HFFc6 (cell line): ENCODE measurements at places on chromosomes 1 and 21. TPM values are rescaled to one million over a fixed set of nuclear protein-coding genes. Genes with fewer than 3 reads are reported as not detected.

Gene SLAMF9
- not detected in 3 replicates for total RNA-seq

Gene HSD3B1
- not detected in 2 replicates for total RNA-seq

Gene TRIM46
- 5.4 to 7.4 TPM (median 6.0 TPM) in 3 replicates for total RNA-seq

Gene GJC2
- total RNA-seq = 1.2 and 3.1 TPM in 2 replicates

Gene RSPO1
- total RNA-seq = not detected in 3 replicates

- DNase-seq = no peak
These were observed 15.0 kb upstream of the PRDM16 start for GRCh38 chr1:3053986-3054385.

DNA sequence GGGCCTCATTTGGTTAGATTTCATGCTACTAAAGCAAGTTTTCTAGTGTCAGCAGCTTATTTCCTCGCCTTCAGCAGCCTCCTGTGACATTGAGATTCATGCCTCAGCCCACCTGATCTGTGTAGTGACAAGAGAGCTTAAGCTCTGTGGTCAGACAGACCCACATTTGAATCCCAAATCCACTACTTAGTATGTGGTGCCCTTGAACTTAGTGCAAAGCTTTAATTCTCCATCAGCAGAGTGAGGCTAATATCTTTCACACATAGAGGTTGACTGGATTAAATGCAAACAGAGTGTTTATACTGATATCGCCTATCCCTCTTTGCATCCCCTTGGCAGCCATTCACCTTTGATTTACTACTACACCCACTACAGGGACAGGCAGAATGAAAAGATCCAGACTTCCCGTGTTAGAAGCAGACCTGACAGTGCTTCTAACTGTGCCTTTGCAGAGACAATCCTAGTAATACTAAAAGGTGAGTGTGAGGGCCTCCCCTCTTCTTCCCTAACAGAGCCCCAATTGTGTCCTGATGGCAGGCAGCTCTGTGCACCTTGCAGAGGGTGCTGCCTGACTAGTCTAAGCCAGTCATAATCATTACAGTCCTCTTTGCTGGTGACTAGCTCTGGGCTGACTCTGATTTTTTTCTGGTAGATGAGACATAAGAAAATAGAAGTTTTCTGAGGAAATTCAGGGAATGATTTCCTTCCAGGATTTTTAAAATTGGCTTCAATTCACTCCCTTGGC is 264.0 kb downstream of the CTH start:
- no peak for DNase-seq

GRCh38 chr1:236515443-236515958 is 8.3 kb upstream of the LGALS8 start:
- no peak for DNase-seq

DNA sequence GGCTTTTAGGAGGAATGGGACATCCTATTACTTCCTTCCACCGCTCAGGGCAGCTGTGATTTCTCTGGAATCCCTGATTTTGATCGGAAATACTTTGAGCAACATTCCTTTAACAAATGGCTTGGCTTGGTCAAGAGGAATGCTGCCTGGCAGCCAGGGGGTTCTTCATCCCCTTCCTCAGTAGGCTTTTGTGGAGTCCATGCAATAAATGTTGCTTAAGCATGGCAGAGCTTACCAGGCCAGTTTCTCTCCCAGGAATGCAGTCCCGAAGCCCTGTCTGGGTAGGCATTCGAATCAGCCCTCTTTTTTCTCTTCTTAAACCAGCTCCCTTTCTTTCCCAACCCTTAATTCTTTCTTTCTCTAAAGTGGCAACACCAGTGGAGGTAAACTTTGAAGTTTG is 177.1 kb upstream of the KIAA0040 start:
- no peak for DNase-seq

GRCh38 chr1:33143176-33143575 is 38.7 kb downstream of the TRIM62 start:
- DNase-seq = peak; percentile 12

GRCh38 chr1:101241485-101242225 is 4.8 kb downstream of the S1PR1 start:
- no peak for DNase-seq

- DNase-seq = no peak
These were observed 143.0 kb downstream of the MRPL39 start for GRCh38 chr21:25464275-25464674.

GRCh38 chr1:33346533-33346926 is 25.6 kb upstream of the A3GALT2 start:
- DNase-seq = no peak

DNA sequence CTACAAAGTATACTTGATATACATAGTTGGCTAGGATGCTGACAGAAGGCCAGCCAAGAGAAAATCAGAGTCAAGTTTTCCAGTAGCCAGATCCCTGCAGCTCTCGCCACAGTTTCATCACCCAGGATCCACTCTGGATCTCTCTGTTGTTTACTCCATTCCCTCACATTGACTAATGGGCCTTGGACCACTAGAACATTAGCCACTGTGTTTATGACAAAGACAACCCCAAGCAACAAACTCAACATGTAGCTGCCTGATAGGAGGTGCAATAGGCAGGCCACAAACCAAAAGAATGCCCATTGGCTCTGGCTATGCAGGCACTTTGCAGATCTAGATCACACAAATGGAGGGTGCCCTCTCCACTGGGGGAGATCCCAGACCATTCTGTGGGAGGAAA is 44.2 kb downstream of the ARHGEF11 start:
- DNase-seq = peak; percentile 2

DNA sequence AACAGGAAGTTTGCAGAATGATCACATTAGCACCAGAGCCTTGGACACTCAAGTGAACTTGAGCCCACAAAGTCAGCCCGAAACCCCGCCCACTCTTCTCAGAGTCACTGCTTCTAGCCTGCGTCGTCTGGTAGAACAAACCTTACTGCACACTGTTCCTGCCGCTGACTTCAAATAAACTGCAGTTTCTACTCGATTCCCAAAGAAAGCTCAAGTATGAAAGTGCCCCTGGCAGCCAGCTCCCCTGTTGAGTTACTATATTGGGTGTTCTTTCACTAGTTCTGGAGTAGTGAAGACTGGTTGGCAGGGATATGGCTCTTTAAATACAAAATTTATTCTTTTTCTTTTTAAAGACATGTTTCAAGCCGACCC is 164.7 kb downstream of the GALNT2 start:
- DNase-seq = no peak

GRCh38 chr1:75745276-75745675 is 20.8 kb downstream of the ACADM start:
- DNase-seq = no peak

- peak; percentile 72 for DNase-seq
These were observed 65.5 kb upstream of the CR1L start for GRCh38 chr1:207579436-207579799.

- DNase-seq = no peak
These were observed 95.2 kb downstream of the HLX start for GRCh38 chr1:220974431-220974830.
